HFFc6 (cell line): ENCODE measurements at places on chromosomes 12 and 14.

GRCh38 chr12:1805441-1806081 is 14.8 kb upstream of the LRTM2 start:
- DNase-seq = no peak

DNA sequence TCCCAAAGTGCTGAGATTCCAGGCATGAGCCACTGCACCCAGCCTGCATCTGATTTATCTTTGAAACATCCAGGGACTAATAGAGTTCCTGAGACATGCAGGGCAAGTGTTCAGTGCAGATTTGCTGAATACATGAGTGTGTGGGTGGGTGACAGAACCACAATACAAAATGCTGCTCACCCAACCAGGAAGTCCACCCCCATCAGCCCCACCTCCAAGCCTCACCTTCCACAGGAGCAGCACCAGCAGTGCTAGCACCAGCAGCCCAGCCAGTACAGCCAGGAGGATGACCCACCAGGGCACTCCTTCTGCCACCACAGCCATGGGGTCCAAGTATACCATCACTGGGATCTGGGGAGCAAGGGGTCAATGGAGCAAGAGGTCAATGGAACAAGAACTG is 20.0 kb downstream of the ITGA7 start:
- no peak for DNase-seq

- peak; percentile 93 for DNase-seq
Observed at GRCh38 chr14:64788706-64789105, 84.5 kb downstream of the PLEKHG3 start.

DNA sequence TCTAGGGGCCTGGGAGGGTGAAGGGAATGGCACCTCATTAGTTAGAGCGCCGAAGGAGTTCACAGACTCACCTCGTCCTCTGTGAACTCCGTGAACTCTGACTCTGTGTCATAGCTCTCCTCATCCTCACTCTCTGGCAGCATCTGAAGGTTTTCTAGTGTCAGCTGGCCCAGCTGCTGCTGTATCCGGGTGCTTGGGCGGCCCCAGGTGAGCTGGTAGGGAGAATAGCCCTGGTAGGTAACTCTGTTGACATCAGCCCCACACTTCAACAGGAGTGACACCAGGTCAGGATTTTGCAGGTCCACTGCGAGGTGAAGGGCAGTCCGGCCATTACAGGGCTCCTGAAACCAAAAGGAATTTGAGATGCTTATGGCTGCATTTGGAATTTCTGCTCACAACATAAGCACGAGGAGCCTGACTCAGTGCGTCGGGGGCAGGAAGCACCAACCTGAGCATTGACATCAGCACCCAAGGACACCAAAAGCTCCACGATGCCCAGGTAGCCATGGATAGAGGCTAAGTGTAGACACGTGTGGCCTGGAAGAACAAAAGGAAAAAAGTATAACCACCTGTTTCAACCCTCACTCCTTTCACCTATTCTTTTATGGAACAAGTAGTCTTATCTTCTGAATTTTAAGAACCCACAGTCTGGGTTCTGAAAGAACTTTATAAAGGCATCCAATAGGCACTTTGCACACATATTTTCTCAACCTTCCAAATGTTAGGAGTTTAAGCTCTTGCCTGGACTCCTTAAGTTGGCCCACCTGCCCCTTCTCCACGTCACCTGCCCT is 2.0 kb downstream of the NFKBIA start:
- no peak for DNase-seq

DNA sequence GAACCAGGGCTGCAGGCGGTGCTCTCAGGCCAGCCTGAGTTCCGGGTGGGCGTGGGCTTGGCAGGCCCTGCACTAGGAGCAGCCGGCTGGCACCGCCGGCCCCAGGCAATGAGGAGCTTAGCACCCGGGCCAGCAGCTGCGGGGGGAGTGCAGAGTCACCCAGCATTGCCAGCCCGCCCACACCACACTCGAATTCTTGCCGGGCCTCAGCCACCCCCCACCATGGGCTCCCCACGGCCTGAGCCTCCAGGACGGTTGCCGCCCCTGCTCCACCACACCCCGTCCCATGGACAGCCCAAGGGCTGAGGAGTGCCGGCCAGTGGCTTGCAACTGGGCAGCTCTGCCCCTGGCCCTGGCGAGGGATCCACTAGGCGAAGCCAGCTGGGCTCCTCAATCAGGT is 453.4 kb downstream of the TMTC2 start:
- no peak for DNase-seq

GRCh38 chr14:52269982-52270381 is 2.5 kb downstream of the PTGDR start:
- no peak for DNase-seq

GRCh38 chr12:58364389-58365086 is 423.2 kb downstream of the ATP23 start:
- DNase-seq = peak; percentile 99

GRCh38 chr14:103889313-103890051 is 38.8 kb upstream of the TDRD9 start:
- no peak for DNase-seq

- DNase-seq = no peak
Observed at GRCh38 chr12:94534774-94535509, 75.3 kb upstream of the CEP83 start.

DNA sequence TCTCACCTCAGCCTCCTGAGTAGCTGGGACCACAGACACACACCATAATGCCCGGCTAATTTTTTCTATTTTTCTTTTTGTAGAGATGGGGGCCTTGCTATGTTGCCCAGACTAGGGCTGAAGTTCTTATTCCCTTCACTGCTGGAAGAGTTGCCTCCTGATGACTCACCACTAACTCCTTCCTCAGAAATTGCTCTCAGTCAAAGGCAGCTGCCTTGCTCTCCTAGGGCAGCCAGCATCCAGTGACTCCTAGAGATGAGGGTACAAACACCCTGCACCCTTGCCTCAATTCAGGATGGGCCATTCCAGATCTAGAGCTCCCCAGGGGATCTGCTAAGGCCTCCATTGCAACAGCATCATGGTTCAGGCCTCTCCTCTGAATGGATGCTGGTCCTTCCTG is 54.0 kb upstream of the RASSF8 start:
- peak; percentile 19 for DNase-seq

DNA sequence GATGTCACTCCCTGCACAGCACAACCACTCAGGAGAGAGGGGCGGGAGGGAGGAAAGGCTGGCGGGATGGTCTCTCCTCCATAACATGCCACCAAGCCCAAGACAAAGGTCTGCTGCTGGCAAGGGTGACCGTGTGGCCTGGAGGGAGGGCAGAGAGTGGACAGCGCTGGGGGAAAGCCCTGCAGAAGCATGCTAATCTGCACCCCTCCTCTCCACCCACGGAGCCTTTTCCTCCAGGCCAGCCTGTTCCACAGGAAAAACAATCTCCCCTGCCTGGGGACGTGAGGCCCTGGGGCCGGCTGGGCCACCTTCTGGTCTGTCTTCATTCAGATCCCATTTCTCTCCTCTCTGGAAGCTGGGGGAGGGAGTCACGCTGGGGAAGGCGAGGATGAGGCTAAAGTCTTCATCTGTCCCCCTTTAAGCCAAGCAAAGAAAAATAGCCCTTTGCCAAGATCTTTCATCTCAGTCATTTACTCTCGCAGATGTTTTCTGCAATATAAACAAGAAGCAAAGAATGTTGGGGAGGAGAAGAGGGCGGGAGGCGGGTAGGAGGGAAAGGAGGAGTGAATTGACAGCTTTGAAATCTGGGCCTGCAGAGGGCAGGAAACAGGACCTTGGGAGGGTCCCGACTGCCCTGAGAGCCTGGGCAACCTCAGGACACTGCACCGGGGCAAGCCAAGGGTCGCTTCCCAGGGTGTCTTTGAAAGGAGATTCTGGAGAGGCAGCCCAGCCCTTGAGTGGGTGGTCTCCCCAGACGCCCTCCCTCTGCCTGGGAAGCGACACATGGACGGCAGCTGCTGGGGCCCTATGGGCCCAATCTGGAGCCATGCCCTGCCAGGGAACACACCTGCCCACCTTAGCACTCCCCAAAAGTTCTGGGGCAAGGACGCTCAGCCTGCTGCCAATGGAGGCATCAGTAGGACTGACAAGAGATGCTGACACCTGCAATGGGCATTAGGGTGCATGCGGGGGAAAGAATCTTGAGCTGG is 133.6 kb downstream of the ZFP36L1 start:
- no peak for DNase-seq
